ENCODE measurements at places on chromosomes 3 and 15.

DNA sequence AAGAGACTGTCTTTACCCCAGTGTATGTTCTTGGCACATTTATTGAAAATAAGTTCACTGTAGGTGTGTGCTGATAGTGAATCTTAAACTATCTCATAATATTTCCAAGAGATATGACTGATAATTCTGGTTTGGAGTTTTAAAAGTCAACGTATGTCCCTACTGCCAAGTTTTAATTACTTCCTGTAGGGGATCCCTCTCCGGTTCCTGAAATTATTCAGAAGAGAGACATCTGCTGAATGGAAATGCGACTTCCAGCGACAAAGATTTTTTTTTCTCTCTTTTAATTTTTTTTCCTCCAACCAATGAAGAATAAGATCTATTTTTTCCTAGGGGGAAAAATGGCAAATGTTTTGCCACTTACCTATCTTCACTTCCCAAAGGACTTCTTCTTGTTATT lies 498.9 kb upstream of the TGFBR2 start:
- DNase-seq, result no peak

GRCh38 chr3:120678984-120679383 lies 3.1 kb downstream of the HGD start:
- no peak for DNase-seq

DNA sequence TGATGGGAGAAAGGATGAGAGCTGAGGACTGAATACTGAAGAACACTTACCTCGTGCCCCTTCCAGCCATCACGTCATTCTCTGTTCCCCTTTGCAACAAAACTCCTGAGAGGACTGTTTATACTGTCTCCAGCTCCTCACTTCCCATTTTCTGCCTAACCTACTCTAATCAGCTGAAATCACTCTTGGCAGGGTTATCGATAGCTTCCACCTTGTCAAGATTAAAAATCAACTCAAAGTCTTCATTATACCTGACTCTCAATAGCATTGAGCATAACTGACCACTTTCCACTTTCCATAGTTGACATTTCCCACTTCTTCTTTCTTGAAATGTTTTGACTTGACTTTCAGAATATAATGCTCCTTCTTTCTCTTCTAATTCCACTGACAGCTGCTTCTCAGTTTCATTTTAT lies 4.3 kb downstream of the BTBD1 start:
- DNase-seq, result no peak

DNA sequence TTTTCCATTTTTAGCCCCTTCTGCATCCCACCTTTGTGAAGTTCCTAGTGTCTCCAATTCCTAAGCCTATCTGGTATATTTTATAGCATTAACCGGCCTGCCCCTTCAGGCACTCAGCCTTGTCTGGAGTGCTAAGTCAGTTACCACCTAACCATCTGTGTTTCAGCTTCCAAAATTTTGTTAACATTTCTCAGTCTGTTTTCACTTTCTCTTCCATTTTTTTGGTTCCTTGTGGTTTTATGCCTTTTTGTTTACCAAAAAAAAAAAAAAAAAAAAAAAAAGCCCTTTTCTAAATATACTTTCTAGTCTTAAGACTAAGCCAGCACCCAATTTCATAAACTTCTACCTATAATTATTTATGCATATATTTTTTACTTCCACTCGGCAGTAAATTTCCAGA lies 92.4 kb downstream of the CSNK1G1 start:
- DNase-seq, result no peak

GRCh38 chr15:74010929-74011540 lies 16.5 kb downstream of the PML start:
- peak; percentile 67 for DNase-seq

- DNase-seq, result no peak
These were observed 56.2 kb upstream of the GLCE start for GRCh38 chr15:69104050-69104750.

DNA sequence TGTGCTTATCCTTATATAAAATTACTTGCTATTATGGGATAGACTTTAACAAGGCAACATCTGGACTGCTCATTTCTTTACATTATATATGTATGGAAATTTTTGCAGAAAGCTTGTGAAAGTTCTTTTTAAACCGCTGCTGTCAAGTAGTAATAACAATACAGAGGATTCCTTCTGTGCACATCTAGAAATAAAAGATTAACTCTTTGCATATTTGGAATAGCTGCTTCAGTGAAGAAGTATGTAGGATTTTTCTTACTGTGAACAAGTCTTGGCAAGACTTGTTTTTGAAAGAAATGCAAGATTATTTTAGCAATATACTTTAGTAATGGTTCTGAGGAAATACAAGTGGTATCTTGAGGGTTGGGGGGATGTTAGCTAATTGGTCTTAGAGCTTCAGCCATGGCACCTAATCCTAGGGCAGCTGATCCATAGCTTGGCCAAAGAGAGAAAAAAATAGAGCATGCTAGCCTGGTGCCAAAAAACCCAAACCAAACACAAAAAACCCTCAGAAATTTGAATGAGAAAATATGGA lies 4.3 kb downstream of the PRKCI start:
- peak; percentile 3 for DNase-seq

DNA sequence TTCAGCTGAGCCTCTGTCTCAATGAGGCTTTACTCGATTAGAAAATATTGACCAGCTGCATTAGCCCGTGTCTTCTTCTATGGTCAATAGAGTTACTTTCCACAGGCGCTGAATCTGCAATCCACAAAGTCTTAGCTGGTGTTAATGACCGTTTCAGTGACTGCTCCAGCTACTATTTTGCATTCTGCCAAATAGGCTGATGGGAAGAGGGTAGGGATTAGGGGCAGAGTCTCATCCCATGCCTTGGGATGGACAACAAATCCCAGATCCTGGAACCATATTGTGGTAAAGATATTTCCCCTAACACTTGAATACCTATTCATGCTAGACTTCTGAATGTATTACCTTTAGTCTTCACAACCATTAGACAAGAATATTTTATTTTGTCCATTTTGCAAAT lies 29.5 kb upstream of the MAGI1 start:
- DNase-seq, result no peak

DNA sequence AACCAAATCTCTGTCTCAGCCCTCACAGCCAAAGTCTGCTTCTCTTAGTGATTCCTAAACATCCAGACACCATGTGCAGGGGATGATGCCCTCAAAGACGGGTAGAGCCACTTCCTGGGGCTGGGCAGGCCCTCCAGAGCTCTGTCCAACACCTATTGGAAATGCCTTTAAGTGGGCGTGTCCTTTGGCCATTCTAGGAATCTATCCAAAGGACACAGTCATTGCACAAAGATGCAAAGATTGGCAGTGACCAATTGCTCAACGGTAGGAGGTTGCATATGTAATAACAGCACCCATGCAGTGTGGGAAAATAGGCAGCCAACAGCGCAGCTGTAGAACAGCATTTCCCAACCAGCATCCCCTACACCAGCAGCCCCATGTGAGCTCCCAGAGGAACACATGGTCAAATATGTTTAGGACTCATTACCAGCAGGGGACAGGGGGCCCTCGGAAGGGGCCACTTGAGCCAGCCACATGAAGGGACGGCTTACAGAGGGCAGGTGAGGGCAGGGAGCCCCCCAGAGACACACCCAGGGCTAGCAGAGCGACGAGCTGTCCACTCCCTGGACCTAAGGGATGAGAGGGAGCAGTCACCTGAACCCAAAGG lies 142.8 kb upstream of the IQSEC1 start:
- DNase-seq, result peak; percentile 22

- DNase-seq, result peak; percentile 43
These were observed 1.4 kb downstream of the CEMIP start for GRCh38 chr15:80780416-80781221.

DNA sequence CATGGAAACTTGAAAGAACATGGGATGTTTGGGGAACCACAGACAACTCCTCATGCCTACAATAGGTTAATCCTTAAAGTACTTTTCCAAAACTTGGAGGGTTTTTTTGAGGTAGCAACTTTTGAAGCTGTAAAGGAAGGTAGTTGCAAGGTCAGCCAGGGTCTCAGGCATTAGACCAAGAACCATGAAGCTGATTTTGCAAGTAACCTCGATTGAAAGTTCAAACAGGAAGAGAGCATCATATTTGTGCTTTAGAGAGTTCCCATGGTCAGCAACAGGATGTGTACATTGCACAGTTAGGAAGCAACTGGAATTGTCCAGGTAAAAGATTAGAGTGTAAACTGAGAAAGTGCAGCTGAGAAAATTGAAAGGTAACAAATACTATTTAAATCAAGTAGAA lies 199.8 kb upstream of the NR2F2 start:
- no peak for DNase-seq

- DNase-seq, result no peak
These were observed 51.3 kb downstream of the SMAD3 start for GRCh38 chr15:67116742-67117141.

- no peak for DNase-seq
These were observed 104.7 kb downstream of the SEMA6D start for GRCh38 chr15:47822048-47822447.

- DNase-seq, result no peak
These were observed 1.4 kb downstream of the ITGA11 start for GRCh38 chr15:68430471-68431036.

GRCh38 chr3:105466072-105466471 lies 99.4 kb downstream of the ALCAM start:
- no peak for DNase-seq

- no peak for DNase-seq
These were observed 227.5 kb downstream of the MAGI1 start for GRCh38 chr3:65811086-65811761.

DNA sequence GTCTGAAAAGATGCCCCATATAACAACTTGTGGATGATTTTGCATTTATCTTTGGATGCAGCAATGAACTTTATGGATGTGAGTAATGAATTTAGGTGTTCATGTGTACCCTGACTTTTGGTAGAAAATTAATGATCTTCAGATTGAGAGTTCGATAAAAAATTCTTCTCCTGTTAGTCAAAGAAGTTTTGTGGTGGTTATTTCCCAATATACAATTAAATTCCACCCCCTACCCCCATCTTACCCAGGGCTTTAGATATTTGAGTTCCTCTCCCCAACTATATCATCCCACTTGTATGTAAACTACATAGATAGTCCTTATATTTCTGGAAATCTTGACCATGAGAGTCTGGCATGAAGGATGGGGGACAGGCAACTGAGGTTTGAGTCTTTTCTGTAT lies 126.1 kb upstream of the ALDH1A3 start:
- no peak for DNase-seq

- no peak for DNase-seq
These were observed 368.6 kb upstream of the ROPN1 start for GRCh38 chr3:124360563-124360962.

GRCh38 chr3:187150599-187150998 lies 11.3 kb upstream of the RPL39L start:
- DNase-seq, result no peak

DNA sequence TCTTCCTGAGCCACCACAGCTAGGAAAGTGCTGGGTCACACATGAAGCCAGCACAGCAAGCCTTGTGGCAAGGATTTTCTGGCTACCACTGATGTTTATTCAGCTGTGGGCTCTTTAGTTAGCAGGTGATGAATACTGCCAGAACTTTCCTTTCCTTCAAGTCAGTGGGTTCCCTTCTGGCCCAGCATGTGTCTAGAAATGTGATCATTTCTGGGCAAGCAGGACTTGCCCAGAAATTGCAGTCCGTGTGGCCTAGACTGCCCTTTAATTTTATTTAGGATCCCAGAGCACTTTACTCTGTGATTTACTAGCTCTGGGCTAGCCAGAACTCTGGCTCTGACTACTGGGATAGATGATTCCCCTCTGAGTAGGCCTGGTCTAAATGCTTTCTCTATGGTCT lies 397.5 kb downstream of the ZIC4 start:
- peak; percentile 72 for DNase-seq

DNA sequence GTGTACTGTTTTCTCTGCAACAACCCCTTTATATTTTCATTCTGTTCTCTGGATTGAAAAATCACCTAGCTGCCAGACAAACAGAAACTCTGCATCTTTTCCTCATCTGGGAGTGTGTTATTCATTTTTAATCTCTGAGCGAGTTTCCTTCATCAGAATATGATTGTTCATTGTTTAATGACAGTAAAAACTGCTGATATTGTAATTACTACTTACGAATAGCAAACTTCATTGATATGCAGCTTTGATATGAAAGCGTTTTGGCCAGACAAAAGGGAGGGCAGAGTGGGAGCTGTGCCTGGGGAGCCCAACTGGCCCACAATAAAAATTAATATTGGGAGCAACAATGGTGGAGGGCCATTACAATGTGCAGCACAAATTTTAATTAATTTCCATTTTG lies 132.7 kb upstream of the SKOR1 start:
- no peak for DNase-seq

DNA sequence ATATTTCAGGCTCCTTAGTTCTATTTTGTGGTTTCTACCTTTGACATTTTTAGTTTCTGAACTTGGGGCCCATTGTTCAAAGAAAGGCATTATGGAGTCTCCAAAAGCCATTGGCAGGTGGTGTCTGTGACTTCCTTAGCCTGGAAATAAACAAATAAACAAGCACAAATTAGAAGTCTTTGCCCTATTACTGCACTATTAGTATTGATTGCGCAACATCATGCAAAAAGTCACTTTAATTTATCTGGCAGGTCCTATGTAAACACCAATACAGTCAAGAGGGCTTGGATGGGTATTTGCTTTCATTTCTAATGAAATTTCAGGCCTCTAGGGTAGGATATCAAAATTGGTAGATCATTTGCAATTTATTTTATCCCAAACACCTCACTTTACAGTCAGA lies 85.6 kb downstream of the LPP start:
- peak; percentile 26 for DNase-seq

DNA sequence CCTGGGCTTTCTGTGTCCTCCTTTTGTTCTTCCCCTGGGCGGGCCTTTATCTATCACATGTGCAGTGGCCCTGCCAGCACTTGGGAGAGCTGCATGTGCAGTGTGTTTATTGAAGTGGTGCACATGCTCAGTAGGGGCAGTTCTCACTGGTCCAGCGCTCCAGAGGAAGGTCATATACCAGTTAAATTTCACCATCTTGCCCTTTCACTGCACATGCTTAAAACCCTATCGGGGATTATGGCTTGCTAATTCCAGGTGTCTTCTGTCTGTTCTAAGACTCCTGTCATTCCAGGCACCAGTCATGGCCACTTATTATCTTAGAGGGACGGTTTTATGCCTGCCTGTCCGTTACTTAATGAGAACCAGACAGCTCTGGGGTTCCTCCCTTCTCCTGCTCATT lies 52.2 kb downstream of the ROPN1B start:
- no peak for DNase-seq

DNA sequence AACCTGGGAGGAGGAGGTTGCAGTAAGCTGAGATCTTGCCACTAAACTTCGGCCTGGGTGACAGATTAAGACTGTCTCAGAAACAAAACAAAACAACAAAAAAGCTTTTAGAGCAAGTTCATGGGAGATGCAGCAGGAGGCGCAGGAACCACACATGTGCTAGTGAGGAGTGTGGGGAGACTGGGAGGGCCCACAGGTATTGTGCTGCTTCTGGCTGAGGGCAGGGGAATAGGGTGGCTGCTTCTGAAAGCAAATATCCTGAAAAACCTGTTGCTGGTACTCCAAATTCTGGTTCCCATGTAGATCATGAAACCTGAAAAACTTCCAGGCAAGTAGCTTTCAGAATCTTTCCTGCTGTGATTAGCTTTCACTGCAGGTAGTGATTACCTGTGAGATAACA lies 22.1 kb downstream of the TYRO3 start:
- DNase-seq, result no peak
